Iris pigment epithelial cell (primary cell): ENCODE measurements at places on chromosomes 6 and 20.

DNA sequence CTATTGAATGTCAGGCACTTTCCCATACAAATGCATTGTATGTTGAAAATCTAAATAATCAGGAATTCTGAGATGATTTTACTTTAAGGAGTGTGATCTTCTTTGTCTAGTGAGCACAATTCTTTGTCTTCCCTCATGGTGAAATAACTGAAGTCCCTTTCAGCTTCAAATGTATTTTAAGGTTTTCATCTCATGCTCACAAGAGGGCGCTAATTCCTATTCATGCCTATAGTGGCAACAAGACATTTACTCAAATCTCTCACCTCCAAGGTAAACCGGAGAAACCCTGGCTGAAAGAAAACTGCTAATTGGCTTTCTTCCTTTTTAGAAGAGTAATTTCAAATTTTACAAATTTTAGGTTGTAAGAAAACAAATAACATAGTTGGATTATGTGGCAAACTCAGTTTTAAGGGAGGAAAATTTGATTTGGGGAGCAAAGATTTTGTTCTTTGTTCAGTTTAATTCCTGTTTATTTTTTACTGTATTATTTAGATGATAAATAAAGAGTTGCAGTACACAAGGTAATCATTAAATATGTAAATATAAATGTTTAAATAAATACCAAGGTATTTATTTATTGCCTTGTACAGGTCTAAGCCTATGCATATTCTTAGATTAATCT, 69.1 kb downstream of the SLC35F1 start:
- peak; percentile 42 for DNase-seq

DNA sequence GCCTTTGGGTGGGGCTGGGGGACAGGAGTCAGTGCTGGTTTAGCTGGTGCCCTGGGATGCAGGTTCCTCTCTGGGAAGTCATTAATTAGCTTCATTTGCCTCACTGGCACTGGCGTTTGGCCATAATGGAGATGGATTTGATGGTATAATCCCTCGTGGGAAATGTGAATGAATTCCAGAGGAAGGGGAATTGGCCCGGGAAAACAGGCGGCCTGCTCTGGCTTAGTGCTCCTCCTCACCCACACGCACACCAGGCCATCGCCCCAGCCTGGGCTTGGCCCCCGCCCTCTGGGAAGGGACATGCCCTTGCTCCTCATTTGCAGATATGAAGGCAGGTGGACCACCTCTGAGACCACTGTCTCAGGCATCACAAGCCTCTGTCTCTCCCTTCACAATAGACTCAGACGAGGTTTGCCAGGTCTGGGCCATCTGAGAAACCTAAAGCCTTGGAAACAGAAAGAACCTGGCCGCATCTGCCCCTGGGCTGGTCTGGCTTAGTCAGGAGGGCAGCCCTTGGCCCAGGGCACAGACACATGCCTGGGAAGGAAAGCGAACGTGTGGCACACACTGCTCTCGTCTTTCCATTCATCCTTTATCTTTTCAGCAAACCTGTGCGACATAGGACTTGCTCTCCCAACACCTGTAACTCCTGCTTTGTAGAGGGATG, 199.2 kb upstream of the CDH4 start:
- DNase-seq = no peak

GRCh38 chr6:150091476-150091875, 22.6 kb upstream of the ULBP3 start:
- no peak for DNase-seq

- no peak for DNase-seq
These were observed 2.5 kb upstream of the BNIP5 start for GRCh38 chr6:36339146-36339545.

DNA sequence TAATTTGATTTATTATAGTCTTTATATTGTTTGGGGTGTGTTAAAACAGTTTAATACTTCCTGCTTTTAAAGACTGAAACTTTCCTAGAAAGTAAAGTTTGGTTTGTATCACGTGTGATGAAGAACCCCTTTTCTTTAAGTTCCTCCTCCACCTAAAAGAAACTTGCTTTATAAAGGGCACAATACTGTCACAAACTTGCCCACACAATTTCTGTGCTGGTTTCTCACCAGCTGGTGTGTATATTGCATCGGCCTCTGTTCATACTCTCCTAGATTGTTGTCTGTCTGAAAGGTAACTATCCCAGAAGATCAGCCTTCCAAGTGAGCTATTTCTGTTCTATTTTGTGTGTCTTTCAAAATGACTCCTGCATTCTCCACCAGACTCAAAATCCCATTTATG, 46.9 kb downstream of the ANKRD6 start:
- no peak for DNase-seq

GRCh38 chr20:37523911-37524700, 3.1 kb downstream of the NNAT start:
- DNase-seq = no peak
